Activated CD8-positive, alpha-beta memory T cell treated with anti-CD3 and anti-CD28 coated beads, Interleukin-2, amount 50 U/mL, for 4 hours (primary cell): ENCODE measurements at places on chromosomes 6 and 20.

GRCh38 chr6:225121-225721 is 67.1 kb upstream of the DUSP22 start:
- peak; percentile 70 for DNase-seq

DNA sequence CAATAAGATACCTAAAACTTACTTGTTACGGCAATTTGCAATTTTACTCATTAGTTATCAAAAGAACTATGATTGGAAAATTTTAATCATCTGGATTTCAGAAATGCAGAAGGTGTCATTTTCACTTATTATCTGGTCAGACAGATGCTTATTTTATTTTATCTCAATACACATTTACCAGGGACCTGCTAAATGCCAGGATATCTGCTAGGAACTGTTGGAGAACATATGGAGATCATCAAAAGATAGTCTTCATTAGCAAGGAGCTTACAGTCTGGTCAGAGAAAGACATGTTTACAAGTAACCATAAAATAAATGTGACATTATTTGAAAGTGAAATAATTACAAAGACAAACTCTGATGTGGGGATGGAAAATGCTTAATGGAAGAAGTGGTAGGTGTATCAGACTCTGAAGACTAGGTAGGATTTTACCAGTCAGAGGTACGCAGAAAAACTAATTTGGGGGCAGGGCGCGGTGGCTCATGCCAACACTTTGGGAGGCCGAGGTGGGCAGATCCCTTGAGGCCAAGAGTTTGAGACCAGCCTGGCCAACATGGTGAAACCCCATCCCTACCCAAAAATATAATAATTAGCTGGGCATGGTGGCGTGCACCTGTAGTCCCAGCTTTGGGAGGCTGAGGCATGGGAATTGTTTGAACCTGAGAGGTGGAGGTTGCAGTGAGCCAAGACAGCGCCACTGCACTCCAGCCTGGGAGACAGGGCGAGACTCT is 137.8 kb downstream of the MYB start:
- DNase-seq, result no peak

DNA sequence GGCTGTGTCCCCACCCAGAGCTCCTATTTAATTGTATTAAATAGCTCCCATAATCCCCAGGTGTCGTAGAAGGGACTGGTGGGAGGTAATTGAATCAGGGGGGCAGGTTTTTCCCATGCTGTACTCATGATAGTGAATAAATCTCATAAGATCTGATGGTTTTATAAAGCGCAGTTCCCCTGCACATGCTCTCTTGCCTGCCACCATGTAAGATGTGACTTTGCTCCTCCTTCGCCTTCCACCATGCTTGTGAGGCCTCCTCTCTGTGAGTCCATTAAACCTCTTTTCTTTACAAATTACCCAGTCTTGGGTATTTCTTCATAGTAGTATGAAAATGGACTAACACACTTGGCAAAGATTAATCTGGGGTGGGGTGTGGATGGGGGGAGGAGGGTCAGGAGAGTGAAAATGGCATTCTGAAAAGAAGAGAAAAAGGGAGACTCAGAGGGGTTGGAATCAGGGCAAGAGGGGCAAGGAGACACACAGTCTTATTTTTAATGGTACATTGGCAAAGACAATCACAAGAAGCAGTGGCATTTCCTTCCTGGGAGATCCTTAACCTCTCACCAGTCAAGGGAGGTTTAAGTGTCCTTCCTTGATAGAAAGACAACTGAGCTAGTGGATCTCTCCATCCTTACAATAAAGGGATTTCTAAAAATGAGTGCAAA is 37.5 kb upstream of the NOX3 start:
- no peak for DNase-seq

GRCh38 chr20:24998121-24998520 is 5.6 kb upstream of the APMAP start:
- no peak for DNase-seq
